ENCODE measurements at places on chromosomes 5 and 9.

DNA sequence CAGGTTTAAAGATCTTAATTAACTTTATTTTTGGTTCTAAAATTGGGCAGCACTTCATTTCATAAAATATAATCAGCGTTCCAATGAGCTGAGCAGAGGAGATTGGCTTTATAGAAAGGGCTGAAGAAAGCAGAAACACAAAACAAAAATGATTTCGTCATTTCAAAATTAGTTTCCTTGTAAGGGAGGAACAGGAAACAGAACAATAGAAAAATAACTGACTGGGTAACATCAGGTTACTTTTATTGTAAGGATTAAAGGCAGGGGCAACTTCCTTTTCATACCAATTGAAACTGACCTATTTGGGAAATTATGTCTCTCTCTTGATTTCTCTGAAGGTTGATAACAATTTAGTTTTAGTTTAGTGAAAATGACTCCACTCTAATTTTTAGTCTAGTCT lies 157.1 kb downstream of the ATP10B start:
- no peak overlapping the region for H3K27ac ChIP-seq
- H3K36me3 ChIP-seq = no peaks in the 10 kb centered on the region
- DNase-seq = no peak
- H3K4me1 ChIP-seq = no peaks in the 10 kb centered on the region
- H3K4me3 ChIP-seq = no peak overlapping the region

- H3K27me3 ChIP-seq = peaks cover 8% of the 10 kb centered on the region
- DNase-seq = no peak
- peaks cover 41% of the 10 kb centered on the region for H3K4me1 ChIP-seq
- H3K36me3 ChIP-seq = no peaks in the 10 kb centered on the region
- H3K27ac ChIP-seq = no peak overlapping the region
- no peak overlapping the region for H3K4me3 ChIP-seq
These were observed 727 bp downstream of the TRIM7 start for GRCh38 chr5:181204113-181204825.

- no peak overlapping the region for H3K27ac ChIP-seq
- no peaks in the 10 kb centered on the region for H3K27me3 ChIP-seq
- no peaks in the 10 kb centered on the region for H3K36me3 ChIP-seq
- DNase-seq = no peak
- H3K4me1 ChIP-seq = no peaks in the 10 kb centered on the region
These were observed 94.4 kb downstream of the VAV2 start for GRCh38 chr9:133897675-133898074.

GRCh38 chr9:113793558-113793957 lies 82.6 kb upstream of the ZNF618 start:
- H3K36me3 ChIP-seq = no peaks in the 10 kb centered on the region
- H3K27me3 ChIP-seq = peaks cover 2% of the 10 kb centered on the region
- no peak overlapping the region for H3K4me3 ChIP-seq
- no peak overlapping the region for H3K27ac ChIP-seq
- no peak for DNase-seq

GRCh38 chr9:132806306-132806705 lies 71.8 kb downstream of the AK8 start:
- H3K4me1 ChIP-seq = no peaks in the 10 kb centered on the region
- no peaks in the 10 kb centered on the region for H3K36me3 ChIP-seq
- no peak overlapping the region for H3K27ac ChIP-seq

- DNase-seq = no peak
- no peaks in the 10 kb centered on the region for H3K4me1 ChIP-seq
- H3K36me3 ChIP-seq = no peaks in the 10 kb centered on the region
- no peak overlapping the region for H3K27ac ChIP-seq
- H3K4me3 ChIP-seq = no peak overlapping the region
These were observed 82.0 kb upstream of the HAPLN1 start for GRCh38 chr5:83802686-83803085.

- no peaks in the 10 kb centered on the region for H3K4me1 ChIP-seq
- DNase-seq = no peak
- H3K27me3 ChIP-seq = peaks cover 4% of the 10 kb centered on the region
- H3K27ac ChIP-seq = no peak overlapping the region
These were observed 30.3 kb upstream of the GRXCR2 start for GRCh38 chr5:145903113-145903512.

- H3K4me3 ChIP-seq = no peak overlapping the region
- no peaks in the 10 kb centered on the region for H3K36me3 ChIP-seq
- DNase-seq = no peak
- no peaks in the 10 kb centered on the region for H3K4me1 ChIP-seq
These were observed 632.5 kb upstream of the ST8SIA4 start for GRCh38 chr5:101535626-101536025.

DNA sequence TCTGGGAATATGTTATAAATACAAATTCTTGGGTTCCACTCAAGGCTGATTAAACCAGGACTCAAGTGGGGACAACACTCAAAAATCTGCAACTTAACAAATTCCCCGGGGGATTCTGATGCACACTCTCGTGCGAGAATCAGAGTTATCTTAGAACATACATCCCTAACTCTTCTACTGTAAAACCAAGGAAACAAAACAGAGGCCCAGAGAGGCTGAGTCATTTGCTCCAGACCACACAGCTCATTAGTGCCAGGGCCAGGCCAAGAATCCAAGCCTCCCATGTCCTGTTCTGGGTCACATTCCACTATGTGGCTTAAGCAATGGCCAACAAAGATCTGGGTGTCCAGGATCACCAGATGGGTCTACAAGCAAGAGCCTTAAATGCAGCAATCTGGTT lies 166.0 kb downstream of the ADAMTS12 start:
- H3K36me3 ChIP-seq = no peaks in the 10 kb centered on the region
- H3K4me3 ChIP-seq = no peak overlapping the region
- no peak overlapping the region for H3K27ac ChIP-seq
- H3K4me1 ChIP-seq = no peaks in the 10 kb centered on the region
- no peak for DNase-seq

DNA sequence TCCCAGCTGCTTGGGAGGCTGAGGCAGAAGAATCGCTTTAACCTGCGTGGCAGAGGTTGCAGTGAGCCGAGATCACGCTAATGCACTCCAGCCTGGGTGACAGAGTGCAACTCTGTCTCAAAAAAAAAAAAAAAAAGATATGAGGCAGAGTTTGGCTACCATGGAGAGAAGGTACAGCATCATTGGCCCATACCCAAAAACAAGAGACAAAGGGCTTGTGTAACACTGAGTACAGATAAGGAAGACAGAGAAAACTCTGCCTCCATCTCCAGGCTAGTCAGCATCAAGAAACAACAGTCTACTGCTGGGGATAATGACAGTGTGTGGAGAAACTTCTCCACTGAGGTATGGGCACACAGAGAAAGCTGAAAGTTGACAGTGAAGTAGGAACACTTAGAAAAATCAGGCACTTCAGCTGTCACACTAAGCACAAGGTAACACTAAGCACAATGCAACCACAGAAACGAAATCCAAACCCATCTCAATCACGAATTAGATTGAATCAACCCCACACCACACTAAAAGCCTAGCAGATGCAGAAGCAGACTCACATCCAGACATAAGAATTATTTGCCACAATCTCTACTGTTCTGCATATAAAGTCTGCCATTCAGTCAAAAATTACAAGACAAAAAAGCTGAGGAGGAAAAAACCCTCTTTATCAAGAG lies 10.5 kb downstream of the PJA2 start:
- DNase-seq = no peak
- H3K36me3 ChIP-seq = no peaks in the 10 kb centered on the region
- H3K27ac ChIP-seq = no peak overlapping the region
- no peak overlapping the region for H3K4me3 ChIP-seq

DNA sequence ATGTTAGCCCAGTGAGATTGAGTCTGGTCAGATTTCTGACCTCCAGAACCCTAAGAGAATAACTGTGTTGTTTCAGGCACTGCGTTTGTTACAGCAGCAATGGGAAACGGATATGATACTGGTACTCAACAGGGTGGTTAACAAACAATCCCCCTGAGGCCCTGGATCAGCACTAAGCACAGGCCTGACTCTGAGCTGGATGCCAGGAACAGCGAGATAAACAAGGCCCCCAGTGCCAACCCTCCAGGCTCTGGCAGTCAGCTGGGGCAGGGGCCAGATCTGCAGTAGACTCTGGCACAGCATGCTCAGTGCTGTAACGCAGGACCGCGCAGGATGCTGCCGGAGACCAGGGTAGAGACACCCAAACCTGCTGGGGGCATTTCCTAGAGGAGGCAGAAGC lies 22.1 kb downstream of the CPLX2 start:
- no peaks in the 10 kb centered on the region for H3K27me3 ChIP-seq
- no peak for DNase-seq
- H3K27ac ChIP-seq = no peak overlapping the region
- H3K4me1 ChIP-seq = peaks cover 21% of the 10 kb centered on the region
- H3K36me3 ChIP-seq = no peaks in the 10 kb centered on the region

GRCh38 chr5:127176769-127177168 lies 103.5 kb upstream of the C5orf63 start:
- H3K36me3 ChIP-seq = no peaks in the 10 kb centered on the region
- H3K27me3 ChIP-seq = peaks cover 3% of the 10 kb centered on the region
- no peak for DNase-seq
- no peaks in the 10 kb centered on the region for H3K4me1 ChIP-seq

DNA sequence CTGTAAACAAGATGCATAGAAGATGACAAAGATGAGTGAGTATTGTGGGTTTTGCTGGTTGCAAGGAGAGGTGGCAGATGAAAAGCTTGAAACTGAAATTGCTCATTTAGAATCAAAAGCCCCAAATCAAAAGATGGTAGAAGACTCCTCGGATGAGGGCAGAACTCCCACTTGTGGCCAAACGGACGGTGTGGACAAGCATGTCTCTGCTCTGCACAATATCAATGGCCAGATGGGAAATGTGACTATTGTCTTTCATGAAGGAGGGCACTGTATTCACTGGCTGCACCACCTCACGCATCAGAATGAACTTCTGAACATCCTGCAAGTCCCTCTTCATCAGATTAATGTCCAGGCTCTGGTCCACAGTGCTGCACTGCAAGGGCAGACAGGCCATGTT lies 541.7 kb downstream of the MTRR start:
- DNase-seq = no peak
- no peak overlapping the region for H3K4me3 ChIP-seq
- H3K4me1 ChIP-seq = no peaks in the 10 kb centered on the region
- no peaks in the 10 kb centered on the region for H3K27me3 ChIP-seq

- H3K27me3 ChIP-seq = no peaks in the 10 kb centered on the region
- H3K36me3 ChIP-seq = peaks cover 82% of the 10 kb centered on the region
- peaks cover 21% of the 10 kb centered on the region for H3K4me1 ChIP-seq
These were observed 12.0 kb downstream of the ZNF622 start for GRCh38 chr5:16453609-16454008.

GRCh38 chr5:135578685-135579341 lies at the start of gene CXCL14:
Gene CXCL14, minus strand, starts transcription at chr5:135578991. Its CDS starts 213 bp downstream, at chr5:135578778.
- H3K4me3 ChIP-seq = no peak within 1 kb of the TSS
- H3K27ac ChIP-seq = no peak within 1 kb of the TSS
- peaks cover 5% of the 10 kb centered on the region for H3K27me3 ChIP-seq
- H3K36me3 ChIP-seq = no peaks in the 10 kb centered on the region

GRCh38 chr9:19379697-19380046 lies 364 bp downstream of the RPS6 start:
- H3K27me3 ChIP-seq = no peaks in the 10 kb centered on the region
- peak; percentile 70 for DNase-seq
- H3K4me1 ChIP-seq = peaks cover 21% of the 10 kb centered on the region
- peaks cover 43% of the 10 kb centered on the region for H3K36me3 ChIP-seq

GRCh38 chr5:1294835-1295649 lies at the start of gene TERT:
Gene TERT, minus strand, starts transcription at chr5:1295068. Its CDS starts 79 bp downstream, at chr5:1294989.
- H3K4me3 ChIP-seq = no peak within 1 kb of the TSS
- no peak within 1 kb of the TSS for H3K27ac ChIP-seq
- no peaks in the 10 kb centered on the region for H3K27me3 ChIP-seq
- peak; percentile 64 for DNase-seq

DNA sequence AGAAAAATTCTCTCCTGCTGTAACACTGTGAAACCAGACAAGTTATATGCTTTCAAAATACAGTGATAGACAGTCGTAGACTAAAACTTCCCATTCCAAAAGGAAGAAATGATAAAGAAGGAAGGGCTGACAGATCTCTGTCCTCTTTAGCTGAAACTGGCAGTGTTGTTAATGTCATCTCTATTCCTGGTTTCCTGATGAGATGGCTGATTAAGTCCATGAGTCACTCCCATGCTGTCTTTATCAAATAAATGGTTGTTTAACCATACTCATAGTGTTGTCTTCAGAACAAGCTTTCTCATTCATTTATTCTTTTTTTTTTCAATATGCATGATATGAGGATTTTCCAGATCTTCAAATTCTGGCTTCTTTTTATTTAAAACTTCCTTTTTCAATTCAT lies 952.2 kb upstream of the WWC1 start:
- no peak overlapping the region for H3K4me3 ChIP-seq
- H3K36me3 ChIP-seq = no peaks in the 10 kb centered on the region

GRCh38 chr9:3692606-3693005 lies 166.8 kb upstream of the RFX3 start:
- no peak overlapping the region for H3K27ac ChIP-seq
- H3K27me3 ChIP-seq = no peaks in the 10 kb centered on the region
- H3K4me3 ChIP-seq = no peak overlapping the region
- DNase-seq = no peak

DNA sequence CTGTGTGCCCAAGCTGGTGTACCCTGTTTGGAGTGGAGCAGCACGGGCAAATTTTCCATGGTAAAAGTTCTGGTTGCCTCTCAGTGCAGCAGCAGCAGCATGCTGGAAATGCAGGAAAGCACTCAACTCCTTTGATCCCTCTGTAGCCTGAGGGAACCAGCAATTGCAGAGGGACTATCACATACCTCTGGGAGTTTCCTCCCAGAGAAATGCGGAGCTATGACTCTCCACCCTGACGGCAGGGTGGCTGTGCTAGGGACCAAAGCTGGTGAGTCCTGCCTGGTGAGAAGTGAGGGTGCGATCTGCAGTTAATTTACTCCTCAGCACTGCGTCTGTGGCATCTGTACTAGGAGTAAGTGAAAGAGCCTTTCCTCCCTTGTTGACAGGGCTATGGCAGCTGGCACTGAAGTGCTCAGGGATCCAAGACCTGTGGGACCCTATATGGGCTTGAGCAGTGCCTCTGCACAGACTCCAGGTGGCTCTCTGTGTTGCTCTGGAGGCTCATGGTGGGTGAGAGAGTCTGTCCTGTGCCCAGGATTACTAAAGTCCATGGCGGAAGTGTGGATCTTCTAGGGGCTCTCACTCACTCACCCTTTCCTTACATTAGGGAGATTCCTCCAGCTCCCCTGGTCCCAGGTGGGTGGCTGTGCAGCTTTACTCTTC lies 601.2 kb upstream of the TYRP1 start:
- H3K36me3 ChIP-seq = no peaks in the 10 kb centered on the region
- no peaks in the 10 kb centered on the region for H3K4me1 ChIP-seq
- DNase-seq = no peak
- no peak overlapping the region for H3K27ac ChIP-seq

GRCh38 chr5:109485030-109485429 lies 75.3 kb upstream of the PJA2 start:
- H3K36me3 ChIP-seq = no peaks in the 10 kb centered on the region
- no peak overlapping the region for H3K27ac ChIP-seq
- no peak overlapping the region for H3K4me3 ChIP-seq
- H3K27me3 ChIP-seq = peaks cover 2% of the 10 kb centered on the region

GRCh38 chr5:57298985-57299491 lies 125.2 kb downstream of the GPBP1 start:
- peak overlapping the region; percentile 78 for H3K4me3 ChIP-seq
- peak overlapping the region; percentile 21 for H3K27ac ChIP-seq
- DNase-seq = peak; percentile 73
- H3K4me1 ChIP-seq = peaks cover 12% of the 10 kb centered on the region

Measured in CD4-positive, CD25-positive, alpha-beta regulatory T cell (primary cell).